ENCODE measurements at places on chromosomes 6 and 20. TPM values are rescaled to one million over a fixed set of nuclear protein-coding genes. Genes with fewer than 3 reads are reported as not detected.

- no peak for DNase-seq
Measured at GRCh38 chr6:146827216-146827928, 228.6 kb downstream of the ADGB start.

- no peak for DNase-seq
Measured at GRCh38 chr6:162538643-162539064, 188.9 kb downstream of the PRKN start.

Gene SLC32A1
- 1.4 TPM for polyA plus RNA-seq

- DNase-seq, result no peak
Measured at GRCh38 chr6:108364470-108364869, 69.6 kb downstream of the AFG1L start.

GRCh38 chr6:85459224-85459901 lies 9.5 kb downstream of the NT5E start:
- no peak for DNase-seq

Data from right renal cortex interstitium (tissue), 3 donors.